ENCODE measurements at places on chromosomes 3 and 15.
A peak's percentile ranks its signal among the peaks of the same experiment; 100 is the strongest.

- DNase-seq, result no peak
Observed at GRCh38 chr3:55756976-55757375, 269.9 kb upstream of the WNT5A start.

- DNase-seq, result no peak
Observed at GRCh38 chr15:97319291-97319690, 641.2 kb upstream of the ARRDC4 start.

- DNase-seq, result no peak
Observed at GRCh38 chr3:47409284-47409683, 28.5 kb downstream of the PTPN23 start.

GRCh38 chr3:108125550-108126071 lies 34.8 kb upstream of the CD47 start:
- no peak for DNase-seq

DNA sequence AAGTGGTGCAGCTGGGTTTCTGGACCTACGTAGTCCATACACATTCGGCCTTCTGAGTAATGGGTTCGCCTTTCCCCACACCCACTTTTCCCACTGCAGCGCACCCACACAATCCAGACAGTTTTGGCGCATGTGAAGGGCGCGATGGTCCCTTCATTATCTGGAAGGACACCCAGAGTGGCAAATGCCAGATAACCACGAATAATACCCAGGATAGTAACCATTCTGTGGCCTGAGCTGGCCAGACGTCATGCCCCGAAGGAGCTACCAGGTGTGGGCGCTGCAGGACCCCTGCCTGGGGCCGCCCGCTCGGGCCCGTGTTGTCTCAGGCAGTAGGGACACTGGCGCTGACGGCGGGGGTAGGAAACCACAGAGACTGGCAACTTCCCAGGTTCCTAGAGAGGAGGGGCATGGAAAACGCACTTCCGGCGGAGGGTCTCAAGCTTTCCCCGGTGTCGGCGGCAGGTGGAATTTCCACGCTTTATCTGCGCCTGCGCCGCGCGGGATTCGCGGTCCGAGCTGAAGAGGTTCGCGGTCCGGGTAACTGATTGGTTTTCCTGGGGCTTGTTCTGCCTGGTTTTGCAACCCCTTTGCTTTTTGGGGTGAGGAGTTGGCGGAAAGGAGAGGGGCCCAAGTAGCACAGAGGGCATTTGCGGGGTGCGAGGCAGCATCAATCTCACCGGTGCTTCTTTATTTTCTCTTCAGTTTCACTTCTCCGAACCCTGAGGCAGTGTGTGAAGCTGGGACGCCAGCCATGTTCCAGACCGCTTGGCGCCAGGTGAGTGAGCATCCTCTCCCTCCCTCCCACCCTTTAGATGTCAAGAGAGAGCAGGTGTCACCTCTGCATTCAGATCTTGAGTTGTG lies at the start of gene ZNF620:
Gene ZNF620 (plus strand): TSS at position 441 of the 864 bp plus-strand sequence. CDS start 314 bp downstream, at position 755.
- DNase-seq, result peak; percentile 4

GRCh38 chr3:149844091-149844490 lies 31.1 kb downstream of the RNF13 start:
- DNase-seq, result no peak

DNA sequence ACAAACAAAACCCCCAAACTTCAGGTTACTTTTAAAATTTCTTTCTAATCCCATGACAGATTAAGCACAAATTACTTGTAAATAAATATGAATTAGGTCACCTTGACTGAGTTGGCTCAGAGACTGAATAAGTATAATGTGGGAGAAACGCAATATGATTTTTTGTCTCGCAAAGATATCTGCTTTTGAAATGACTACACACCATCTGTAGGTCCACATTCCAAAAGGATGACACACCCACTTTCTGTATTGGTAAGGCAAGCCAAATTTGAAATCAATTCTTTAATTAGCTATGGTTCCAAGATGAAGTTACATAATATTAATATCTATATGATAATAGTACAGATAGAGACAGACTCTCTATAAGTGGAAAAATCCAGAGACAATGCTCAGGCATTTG lies 66.9 kb upstream of the CSPG5 start:
- no peak for DNase-seq

- no peak for DNase-seq
Observed at GRCh38 chr3:184316792-184317191, 2.4 kb downstream of the EIF4G1 start.

DNA sequence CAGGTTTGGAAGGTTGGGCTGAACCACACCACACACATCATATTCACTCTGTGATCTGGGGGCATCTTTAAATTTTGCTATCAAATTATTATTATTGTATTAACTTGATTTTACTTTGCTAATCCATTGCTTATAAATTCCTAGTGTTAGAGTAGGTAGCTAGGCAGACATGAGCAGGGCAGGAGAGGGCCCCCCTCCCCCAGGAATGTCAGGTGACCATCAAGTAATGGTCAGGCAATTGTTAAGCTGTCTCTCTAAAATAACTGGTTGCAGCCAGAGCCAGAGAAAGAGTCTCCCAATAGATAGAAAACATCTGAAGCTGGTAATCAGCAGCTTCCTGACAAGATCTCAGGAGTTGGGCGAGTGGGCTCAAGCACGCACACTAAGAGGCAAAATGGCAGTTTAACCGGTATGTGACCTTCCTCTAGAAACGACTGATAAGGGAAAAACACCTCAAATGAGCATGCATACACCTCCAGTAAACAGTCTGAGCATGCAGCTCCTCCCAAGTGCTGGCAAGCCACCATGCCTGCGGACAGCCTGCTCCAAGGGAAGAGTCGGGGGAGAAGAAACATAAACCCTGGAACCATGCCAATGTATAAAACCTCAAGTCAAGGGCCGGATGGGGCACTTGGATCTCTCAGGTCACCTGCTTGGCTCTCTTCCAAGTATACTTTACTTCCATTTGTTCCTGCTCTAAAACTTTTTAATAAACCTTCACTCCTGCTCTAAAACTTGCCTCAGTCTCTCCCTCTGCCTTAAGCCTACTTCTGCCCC lies 3.1 kb upstream of the CXCR6 start:
- no peak for DNase-seq

DNA sequence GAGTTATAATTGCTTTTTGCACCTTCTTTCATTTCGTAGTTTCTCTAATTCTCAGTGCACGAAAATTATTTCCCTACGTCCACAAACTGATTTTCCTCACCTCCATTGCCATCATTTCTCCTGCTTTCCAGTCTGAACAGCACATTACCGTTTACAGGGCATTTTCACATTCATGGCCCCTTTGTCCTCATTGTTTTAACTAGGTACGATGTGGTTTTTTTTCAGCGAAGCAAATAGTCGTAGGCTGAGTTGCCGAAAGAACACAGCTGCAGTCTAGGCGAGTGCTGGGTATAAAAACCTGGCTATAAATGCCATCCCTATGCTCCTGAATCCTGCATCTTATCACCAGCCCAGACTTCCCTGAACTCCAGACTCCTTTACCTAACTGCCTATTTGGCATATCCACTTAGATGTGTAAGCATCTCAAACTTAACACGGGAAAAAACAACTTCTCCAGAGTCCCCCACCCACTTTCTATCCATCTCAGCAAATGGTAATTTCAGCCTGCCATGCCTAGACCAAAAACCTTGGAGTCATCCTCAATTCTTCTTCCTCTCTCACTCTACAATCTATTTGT lies 691 bp upstream of the FSIP1 start:
- DNase-seq, result peak; percentile 26

- peak; percentile 40 for DNase-seq
Observed at GRCh38 chr3:58111513-58112184, 99.1 kb downstream of the DNASE1L3 start.

DNA sequence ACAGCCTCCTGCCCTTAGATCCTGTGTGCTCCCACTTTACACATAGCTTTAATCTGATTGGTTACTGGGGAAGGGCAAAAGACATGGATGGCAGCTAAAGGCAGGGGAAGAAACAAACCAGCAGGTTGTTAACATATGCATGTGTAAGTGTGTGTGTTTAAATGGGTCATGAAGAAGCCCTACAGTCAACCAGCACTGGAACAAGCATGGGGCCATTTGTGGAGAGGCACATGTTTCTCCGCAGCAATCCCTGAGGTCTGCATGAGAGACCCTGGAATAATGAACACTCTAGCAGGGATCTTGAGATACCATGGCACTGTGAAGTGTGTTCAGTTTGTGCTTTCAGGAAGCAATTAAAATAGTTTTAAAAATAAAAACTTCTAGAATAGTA lies 6.0 kb downstream of the KLF13 start:
- DNase-seq, result no peak

DNA sequence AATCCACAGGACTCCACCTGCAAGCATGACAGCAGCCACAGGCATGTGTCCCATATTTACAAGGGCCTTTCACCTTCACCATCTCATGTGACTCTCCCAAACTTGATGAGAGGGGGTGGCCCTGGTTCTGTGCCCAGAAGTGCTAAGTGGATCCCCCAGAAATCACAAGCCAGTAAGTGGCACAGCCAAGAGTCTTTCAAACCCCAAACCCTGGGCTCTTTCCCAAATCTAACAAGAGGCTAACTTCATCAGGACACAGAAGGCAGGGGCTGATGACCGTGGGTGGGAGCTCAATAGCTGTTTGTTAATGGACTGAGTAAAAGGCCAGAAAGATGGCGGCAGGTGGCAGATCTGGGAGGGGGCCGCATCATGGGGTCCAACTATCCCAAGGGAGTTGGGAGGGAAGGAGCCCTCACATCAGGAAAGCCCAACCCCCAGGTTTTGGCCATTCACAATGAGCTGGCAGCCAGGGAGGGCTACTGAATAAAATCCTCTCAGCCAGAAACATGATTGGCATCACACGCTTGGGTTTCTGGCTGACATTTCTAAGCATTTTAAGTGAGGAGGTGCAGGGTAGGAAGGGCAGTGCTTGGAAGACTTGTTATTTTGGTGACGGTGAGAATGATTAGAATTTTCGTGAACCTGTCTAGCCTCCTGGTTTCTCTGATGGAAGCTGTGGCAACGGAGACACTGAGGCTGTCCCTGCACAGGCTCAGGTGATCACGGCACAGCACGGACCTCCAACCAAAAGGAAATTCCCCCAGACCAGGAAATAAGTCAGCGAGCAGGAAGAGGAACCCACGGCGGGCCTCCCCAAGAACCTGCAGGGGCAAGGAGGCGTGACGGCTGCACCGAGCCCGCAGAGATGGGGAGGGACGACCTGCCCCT lies 109.3 kb downstream of the OXNAD1 start:
- DNase-seq, result no peak

GRCh38 chr15:77964193-77964592 lies 113.3 kb downstream of the TBC1D2B start:
- DNase-seq, result no peak

DNA sequence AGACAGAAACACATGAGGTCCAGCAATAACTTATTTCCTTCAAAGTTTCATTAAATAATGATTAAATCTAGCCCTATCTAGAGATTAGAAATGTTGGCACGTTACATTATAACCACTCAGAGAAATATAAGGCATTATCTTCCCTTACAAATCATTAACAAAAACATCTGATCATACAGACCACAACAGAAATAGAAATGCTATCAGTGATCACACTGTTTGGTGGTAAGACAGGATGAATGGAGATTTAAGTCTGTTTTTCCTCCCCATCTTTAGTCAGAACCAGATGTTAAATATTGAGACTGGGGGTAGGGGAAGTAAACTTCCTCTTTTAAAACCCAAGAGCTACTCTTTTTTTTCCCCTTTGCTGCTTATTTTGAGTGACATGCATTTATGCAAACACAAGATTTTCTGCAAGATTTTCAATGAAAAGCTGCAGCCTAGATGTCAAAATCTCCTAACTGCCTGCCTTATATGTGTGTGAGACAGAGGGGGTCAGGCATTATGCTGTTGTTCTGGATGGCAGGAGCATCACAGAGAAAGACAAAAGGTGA lies 70.4 kb downstream of the CBLB start:
- DNase-seq, result no peak

- DNase-seq, result no peak
Observed at GRCh38 chr3:82030916-82031315, 269.5 kb upstream of the GBE1 start.

Data from RWPE1 (cell line).